ENCODE measurements at places on chromosomes 1 and 21. TPM values are rescaled to one million over a fixed set of nuclear protein-coding genes. Genes with fewer than 3 reads are reported as not detected.

The TRAF3IP3 gene
- not detected for total RNA-seq

The LCE3D gene
- not detected for total RNA-seq

The HRNR gene
- not detected for total RNA-seq

The CERS2 gene
- 209 TPM for total RNA-seq

The PIAS3 gene
- total RNA-seq, result 33.9 TPM

The SYCP1 gene
- not detected for total RNA-seq

GRCh38 chr1:203069030-203069747 lies 16.6 kb downstream of the MYOG start:
- DNase-seq, result no peak

GRCh38 chr1:174875306-174875705 lies 124.4 kb upstream of the CACYBP start:
- peak; percentile 44 for DNase-seq

GRCh38 chr1:230332575-230333066 lies 93.5 kb downstream of the PGBD5 start:
- DNase-seq, result peak; percentile 77

- DNase-seq, result no peak
Measured at GRCh38 chr1:84668185-84668584, 22.1 kb downstream of the SSX2IP start.

- DNase-seq, result no peak
Measured at GRCh38 chr1:17066361-17067068, 12.7 kb upstream of the SDHB start.

GRCh38 chr1:39637361-39637760 lies 2.1 kb downstream of the HEYL start:
- DNase-seq, result no peak

DNA sequence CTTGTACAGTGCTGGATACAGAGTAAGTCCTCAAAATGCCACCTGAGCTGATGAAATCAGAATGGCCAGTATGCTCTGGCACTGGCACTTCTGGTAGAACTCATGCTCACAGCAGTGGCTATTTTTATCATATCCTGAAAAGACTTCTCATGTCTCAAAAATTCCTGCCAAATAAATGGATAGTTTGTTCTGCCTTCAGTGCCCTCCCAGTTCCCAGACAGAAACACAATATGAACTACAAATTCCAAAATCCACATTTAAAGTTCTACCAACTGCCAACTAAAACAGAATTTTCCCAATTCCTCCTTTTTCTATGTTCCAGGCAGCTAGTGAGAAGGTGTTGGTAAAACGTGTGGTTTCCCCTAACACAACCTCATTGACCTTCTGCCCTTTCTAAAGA lies 51.4 kb upstream of the RGS1 start:
- no peak for DNase-seq

DNA sequence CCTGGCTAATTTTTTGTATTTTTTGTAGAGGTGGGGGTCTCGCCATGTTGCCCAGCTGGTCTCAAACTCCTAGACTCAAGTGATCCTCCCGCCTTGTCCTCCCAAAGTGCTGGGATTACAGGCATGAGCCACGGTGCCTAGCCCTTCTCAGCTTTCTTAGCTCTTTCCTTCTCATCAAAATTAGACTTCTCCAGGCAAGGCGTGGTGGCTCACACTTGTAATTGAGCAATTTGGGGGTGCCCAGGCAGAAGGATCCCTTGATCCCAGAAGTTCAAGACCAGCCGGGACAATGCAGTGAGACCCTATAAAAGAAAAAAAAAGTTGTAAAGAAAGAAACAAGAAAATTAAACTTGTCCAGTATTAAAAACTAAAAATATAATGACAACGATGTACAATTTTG lies 112.6 kb upstream of the ERRFI1 start:
- no peak for DNase-seq

DNA sequence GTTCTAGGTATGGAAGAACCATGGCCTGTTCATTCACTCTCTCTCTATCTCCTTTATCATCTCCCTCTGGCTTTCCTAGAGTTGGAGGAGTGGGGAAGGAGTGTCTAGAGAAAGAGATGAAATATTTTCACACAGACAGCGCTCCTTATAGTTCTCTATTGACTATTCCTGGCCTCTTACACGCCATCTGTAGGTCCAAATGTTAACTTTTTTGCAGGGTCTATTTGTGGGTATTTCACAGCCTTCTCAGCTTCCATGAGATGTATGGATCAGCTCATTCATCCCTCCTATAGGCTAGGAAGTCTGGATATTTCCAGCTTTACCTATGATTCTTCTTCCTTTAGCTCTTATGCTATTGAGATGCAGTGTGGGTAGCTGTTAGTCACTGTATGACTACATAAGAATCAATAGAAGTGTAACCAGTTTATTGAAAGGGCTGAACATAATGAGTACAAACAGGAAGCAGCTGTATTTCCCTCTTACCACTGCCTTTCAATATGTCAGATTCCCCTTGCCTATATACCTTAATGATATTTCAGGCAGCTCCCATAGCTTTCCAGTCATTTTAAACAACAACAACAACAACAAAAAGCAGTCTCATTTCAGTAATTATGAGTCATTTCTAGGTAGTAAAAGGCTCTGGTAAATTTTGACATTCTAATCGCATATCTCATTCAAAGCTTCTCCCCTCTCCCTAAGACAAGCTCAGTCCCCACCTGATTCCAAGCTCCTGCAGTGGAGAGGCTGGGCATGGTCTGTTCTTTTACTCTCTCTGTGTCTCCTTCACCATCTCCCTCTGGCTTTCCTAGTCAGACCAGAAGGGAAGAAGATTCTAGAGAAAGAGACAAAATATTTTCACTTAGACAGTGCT lies 149.5 kb downstream of the TTLL7 start:
- DNase-seq, result no peak

DNA sequence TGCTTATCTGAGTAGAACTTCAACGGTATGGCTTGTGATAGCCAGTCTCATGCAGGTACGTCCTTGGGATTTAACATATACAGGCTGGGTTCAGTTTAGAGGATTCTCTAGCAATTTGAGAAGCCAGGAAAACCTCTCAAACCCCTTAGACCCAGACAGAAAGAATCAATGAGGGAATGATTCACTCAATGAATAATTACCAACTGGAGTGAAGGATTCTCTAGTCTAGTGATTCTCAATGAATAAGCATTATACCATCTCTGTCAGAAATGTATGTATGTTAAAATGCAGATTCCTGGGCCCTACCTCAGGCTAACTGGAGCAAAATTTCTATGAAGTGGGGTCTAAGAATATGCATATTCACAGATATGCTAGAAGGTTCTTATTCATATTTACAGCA lies 54.5 kb upstream of the APP start:
- DNase-seq, result no peak

- DNase-seq, result no peak
Measured at GRCh38 chr1:209853676-209854075, 25.9 kb downstream of the UTP25 start.

DNA sequence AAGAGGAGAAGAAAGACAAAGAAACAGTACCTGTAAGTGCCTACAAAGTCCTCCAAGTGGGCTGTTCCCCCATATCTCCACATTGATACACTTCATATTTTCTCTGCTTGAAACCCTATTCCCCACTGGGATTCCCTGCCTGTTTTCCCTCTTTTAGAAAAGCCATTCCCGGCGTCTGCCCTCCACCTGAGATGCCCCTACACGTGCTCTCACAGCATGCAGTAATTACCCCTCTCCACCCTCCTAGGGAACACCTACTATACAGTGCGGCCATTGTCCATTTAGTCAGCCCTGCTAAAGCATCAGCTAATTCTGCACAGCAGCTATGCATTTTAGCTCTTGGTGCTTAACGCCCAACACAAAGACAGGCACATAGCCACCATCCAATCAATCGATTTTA lies 135.7 kb upstream of the TIAM1 start:
- no peak for DNase-seq

- peak; percentile 92 for DNase-seq
Measured at GRCh38 chr1:214446772-214447556, 104.4 kb downstream of the PTPN14 start.

DNA sequence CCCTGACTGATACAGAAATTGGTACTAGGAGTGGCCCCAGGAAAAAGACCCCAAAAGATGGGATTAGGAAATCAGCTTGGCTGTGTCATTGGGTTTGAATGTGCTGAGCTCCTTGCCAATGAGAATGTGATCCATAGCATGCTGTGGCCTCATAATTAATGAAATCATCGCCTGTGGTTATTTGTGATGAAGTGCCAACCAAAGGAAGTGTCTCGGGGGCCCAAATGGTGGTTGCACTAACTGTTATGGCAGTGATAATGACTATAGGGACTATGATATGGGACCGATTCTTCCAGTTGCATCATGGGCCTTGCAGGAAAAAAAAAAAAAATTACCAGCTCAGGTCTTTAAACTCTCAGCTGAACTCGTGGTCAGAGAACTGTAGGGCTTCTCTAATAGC lies 15.4 kb upstream of the ZDHHC18 start:
- no peak for DNase-seq

DNA sequence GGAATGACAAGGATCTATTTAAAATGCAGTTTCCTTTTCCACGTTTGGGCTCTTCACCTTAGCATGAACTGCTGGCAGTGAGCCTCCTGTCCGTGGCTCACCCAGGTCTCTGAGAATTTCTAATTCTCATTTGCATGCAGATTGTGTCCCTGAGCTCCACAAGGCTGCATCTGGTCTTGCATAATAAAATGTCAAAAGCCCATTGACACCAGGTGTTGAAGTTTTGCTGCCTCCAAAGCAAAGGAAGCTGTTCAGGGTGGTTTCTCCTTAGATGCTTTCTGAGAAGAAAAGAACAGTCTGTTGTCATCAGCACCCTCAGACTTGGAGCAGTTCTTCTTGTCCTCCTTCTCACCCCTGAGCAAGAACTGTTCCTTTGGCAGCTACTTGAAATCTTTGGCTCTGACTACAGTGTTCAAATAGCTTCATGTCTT lies 433.1 kb upstream of the KAZN start:
- no peak for DNase-seq

DNA sequence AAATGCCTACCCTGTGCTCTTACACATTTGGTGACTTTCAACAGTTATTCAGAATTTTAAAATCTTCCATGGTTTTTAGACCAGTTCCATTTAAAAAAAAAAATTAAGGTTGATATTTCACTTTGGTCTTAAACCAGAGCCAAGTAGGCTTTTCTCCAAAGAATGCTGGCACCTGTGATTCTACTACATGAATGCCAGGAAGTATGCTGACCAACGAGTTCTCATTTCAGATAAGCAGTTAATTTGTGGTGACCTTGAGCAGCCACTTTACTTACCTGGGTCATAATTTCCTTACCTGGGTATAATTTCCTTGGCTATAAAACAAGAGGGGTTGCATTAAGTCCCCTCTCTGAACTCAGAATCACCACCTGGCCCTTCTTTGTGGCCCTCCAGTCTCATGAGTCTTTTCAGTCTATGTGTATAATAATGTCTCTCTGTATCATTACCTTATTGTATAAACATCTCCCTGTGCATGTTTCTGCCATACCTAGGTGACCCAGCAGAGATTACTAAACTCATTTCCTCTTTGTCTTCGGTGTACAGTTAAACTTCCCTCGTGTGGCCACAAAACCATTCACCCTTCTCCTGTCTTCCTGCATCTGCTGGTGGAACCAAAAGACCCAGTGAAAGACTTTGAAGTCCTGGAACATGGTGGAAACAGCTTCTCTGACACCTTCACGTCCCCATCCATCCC lies 139.1 kb upstream of the DPT start:
- DNase-seq, result no peak

DNA sequence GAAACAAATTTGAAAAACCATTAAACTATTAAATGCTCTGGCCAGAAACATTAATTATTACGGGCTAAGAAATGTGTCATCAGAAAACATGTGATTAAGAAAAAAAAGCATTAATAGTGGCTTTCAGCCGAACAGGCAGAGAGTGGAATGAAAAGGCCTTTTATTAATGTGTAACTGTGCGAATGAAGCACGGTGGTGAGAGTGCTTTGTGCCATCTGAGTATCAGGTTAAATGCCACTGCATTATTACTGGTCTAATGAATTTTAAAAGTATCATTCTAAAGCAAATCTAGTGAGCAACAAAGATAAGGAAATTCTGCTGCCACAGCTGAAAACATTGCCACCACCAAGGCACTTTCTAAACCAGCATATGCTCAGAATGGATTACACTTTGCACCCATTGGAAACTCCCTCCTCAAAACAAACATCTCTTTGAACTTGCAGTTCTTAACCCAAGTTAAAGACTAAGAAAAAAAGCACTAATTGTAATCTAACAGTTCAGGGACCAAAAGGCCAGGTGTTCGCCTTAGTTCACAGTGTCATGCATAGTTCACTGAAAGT lies 30.0 kb upstream of the SSX2IP start:
- no peak for DNase-seq

Measured in H9 (cell line).